ENCODE measurements at places on chromosomes 6 and 20. TPM values are rescaled to one million over a fixed set of nuclear protein-coding genes. Genes with fewer than 3 reads are reported as not detected.

The CCND3 gene
- polyA plus RNA-seq = 86.4 TPM

The VGLL2 gene
- polyA plus RNA-seq = not detected

The ANKS1A gene
- 1.9 TPM for polyA plus RNA-seq

The DACT2 gene
- not detected for polyA plus RNA-seq

The KCNQ5 gene
- 3.8 TPM for polyA plus RNA-seq

The MMP24 gene
- polyA plus RNA-seq = not detected

The C20orf202 gene
- not detected for polyA plus RNA-seq

The KIFC1 gene
- 31.0 TPM for polyA plus RNA-seq

The CDSN gene
- polyA plus RNA-seq = not detected

The MOXD1 gene
- polyA plus RNA-seq = 0.40 TPM

The RBM12 gene
- polyA plus RNA-seq = 44.5 TPM

The RGS17 gene
- 0.20 TPM for polyA plus RNA-seq

The DHX35 gene
- 12.5 TPM for polyA plus RNA-seq

The WFDC6 gene
- polyA plus RNA-seq = not detected

The UNC93A gene
- polyA plus RNA-seq = not detected

The CFAP206 gene
- not detected for polyA plus RNA-seq

The TRDN gene
- polyA plus RNA-seq = not detected

The EPPIN gene
- polyA plus RNA-seq = not detected

The ZNFX1 gene
- polyA plus RNA-seq = 24.5 TPM

The EFCAB8 gene
- polyA plus RNA-seq = 0.05 TPM

The FOXC1 gene
- polyA plus RNA-seq = not detected

The DLL1 gene
- polyA plus RNA-seq = 0.12 TPM

The MLIP gene
- not detected for polyA plus RNA-seq

The DEK gene
- 236 TPM for polyA plus RNA-seq

The THBS2 gene
- not detected for polyA plus RNA-seq

The FBXO5 gene
- polyA plus RNA-seq = 62.2 TPM
